Nucleus accumbens (tissue), 56 donors: ENCODE measurements at places on chromosomes 6 and 20.

DNA sequence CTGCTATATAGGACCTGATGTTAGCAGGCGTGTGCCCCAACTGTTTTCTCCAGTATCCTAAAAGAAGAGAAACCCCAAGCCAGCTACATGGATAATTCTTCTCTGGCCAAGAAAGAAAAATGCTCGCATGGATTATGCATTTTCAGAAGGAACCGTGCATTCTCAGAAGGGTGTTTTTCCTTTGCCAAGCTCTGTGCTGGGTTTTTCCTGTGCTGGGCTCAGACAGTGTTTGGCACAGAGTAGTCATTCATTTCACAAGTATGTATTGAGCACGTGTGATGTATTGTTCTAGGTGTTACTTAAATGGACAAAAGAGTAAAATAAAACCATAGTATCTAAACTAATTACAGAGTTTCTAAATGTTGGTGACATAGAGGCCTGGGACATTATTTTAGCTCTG, 62.7 kb upstream of the ZNF133 start:
- no peak for DNase-seq

GRCh38 chr6:27468334-27468733, 4.6 kb downstream of the ZNF184 start:
- DNase-seq, result no peak

DNA sequence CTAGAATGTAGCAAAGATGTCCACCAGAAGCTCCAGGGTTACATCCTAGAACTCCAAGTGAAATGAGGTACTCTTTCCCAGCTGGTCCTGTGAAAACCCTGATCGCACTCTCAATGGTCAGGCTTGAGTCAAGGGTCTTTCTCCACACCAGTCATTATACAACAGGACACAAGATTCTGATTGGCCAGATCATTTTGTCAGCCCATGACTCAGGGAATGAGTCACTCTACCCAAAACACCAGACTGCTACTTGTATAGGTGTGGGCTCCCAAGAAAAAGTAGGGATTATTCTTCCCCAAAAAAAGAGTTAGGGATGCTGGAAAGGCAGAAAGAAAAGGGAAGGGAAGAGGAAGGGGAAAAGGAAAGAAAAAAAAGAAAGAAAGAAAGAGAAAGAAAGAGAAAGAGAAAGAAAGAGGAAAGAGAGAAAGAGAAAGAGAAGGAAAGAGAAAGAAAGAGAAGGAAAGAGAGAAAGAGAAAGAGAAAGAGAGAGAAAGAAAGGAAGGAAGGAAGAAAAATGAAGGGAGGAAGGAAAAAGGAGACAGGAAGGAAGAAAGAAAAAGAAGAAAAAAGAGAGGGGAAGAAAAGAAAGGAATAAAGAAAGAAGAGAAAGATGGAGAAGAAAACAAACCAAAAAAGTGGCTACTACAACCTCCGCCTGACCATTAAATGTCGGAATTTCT, 30.5 kb downstream of the ANKEF1 start:
- DNase-seq, result no peak

DNA sequence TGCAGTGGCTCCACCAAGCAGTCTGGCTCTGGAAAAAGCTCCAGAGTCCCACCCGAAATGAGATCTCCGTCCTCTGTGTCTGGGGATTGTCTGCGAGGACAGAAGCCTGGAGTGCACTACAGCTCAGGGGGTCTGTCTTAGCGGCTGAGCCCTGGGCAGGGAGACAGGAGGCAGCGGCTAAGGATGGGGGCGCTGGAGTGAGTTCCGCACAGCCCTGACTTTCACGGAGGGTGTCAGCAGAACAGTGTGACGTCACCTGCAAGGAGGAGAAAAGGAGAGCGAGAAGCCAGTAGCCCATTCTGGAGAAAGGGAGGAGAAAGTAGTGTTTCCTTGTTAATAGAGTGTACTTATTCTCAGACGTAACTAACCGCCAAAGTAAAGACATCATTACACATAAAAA, 97.6 kb downstream of the FAM50B start:
- DNase-seq, result no peak

DNA sequence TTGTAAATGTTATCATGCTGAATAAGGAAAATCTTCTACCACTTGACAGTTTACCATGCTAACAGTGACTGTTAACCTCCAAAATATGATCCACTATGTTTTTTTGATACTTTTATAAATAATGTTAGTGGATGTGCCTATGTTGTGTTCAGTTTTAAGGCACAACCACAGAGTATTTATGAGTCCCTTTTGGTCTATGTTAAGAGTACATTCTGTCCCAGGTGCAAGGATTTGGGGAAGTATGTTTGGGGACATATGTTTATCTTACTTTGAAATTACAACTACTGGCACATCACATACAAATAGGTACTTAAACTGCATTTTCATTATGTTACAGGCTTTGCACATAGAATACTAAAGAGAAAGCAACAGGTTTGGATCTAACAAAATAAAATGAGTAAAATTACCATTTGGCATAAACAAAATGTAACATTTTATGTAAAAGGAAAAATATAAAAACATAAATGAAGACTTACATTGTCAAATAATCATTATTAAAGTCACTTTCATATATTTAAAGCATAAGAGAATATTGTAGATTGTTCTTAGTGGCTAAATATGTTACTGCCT, 71.2 kb downstream of the SESN1 start:
- DNase-seq, result no peak

- no peak for DNase-seq
Observed at GRCh38 chr6:87407561-87407900, 241 bp upstream of the CFAP206 start.

- DNase-seq, result no peak
Observed at GRCh38 chr20:40336533-40336932, 352.5 kb downstream of the MAFB start.

GRCh38 chr6:154513601-154514320, 3.3 kb upstream of the CNKSR3 start:
- no peak for DNase-seq

DNA sequence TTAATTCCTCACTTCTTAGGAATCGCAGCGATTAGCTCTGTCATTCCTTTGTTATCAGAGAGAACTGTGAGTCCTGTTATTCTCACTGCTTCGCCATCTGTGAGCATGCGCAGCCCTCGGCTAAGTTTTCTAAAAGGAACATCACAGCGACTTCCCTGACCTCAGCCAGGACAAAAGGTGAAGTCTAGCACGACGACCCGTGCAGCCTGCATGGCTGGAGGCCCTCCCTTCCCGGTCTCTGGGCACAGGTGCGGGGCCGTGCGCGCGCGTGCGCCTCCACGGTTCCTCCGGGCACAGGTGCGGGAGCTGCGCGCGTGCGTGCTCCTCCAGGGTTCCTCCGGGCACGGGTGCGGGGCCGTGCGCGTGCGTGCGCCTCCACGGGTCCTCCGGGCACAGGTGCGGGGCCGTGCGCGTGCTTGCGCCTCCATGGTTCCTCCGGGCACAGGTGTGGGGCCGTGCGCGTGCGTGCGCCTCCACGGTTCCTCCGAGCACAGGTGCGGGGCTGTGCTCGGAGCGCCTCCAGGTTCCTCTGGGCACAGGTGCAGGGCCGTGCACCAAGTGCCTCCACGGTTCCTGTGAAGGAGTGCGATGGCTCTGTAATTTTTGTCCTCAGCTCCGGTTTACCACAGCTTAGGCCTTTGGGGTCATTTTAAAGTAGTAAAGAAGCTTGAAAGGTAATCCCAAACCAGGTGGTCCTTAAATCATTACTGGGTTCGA, 212.3 kb downstream of the ERMARD start:
- DNase-seq, result no peak

DNA sequence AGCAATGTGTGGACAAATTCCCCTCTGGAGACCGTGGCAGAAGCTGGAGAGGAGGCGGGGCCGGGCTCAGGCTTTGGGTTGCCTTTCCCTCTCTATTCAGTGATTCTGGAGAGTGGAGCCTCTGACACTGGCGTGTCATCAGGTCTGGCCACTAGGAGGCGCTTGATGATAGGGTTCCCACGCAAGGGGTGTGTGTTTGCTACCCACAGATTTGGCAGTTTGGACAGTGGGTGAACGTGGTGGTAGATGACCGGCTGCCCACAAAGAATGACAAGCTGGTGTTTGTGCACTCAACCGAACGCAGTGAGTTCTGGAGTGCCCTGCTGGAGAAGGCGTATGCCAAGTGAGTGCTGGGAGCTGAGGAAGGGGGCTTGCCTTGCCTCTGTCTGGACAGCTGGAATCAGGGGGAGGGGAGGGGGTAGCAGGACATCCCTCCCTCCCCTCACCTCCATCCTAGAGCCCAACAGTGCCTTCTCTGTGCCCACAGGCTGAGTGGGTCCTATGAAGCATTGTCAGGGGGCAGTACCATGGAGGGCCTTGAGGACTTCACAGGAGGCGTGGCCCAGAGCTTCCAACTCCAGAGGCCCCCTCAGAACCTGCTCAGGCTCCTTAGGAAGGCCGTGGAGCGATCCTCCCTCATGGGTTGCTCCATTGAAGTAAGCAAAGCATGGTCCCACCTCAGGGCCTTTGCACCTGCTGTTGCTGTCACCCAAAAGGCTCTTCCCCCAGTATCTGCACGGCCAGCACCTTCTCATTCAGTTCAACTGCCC, 14.3 kb downstream of the CAPN11 start:
- peak; percentile 43 for DNase-seq

GRCh38 chr6:159505140-159505922, 187.7 kb downstream of the SOD2 start:
- no peak for DNase-seq

DNA sequence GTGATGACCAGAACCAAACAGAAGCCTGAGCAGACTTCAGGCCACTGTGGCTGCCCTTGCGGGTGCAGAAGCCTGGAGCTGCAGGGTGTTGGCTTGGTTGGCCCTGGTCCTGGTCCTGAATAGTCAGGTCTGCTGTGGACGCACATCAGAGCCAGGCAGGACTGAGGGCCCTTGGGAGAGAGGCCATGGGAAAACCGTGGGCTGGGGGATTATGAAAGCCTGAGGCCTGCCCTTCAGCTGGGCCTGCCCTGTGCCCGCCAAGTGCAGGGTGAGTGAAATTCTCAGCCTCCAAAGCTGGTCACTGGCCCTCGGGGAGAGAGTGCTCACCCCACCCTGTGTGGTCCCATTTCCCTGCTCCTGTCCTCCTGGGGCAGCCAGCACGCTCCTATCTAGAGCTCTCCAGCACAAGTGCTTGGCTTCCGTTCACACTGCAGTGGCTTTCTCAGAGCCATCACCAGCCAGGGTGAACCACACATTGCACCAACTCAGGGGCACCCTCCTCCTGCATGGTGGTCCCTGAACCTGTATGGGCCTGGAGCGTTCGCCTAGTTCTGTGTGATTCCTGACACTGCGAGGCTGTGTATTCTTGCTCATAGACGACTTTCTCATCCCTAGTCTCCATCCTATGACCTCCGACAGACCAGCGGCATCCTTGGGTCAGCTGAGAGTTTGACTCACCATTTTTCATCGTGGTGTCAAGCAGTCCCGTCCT, 146.1 kb downstream of the TTLL2 start:
- no peak for DNase-seq

DNA sequence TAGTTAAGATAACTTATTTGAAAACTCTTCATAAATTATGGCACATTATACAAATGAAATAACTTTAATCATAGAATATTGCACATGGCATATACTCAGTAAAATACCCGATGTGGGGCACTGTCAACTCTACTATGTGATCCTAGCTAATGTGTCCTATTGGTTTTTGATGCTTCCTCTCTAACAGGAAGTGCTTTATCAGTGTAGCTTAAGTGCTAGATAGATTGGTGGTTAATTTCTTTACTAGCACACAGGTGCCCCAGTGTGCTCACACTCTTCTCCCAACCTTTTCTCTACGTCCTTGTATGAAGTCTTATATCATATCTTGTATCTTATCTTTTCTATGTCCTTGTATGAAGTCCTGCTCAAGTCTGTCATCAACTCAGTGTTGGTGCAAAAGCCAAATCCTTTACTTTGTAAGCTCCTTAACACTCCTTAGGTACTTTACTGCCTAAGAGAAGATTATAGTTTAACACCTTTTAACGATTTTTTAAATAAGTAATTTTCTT, 358.9 kb downstream of the CENPW start:
- no peak for DNase-seq

- DNase-seq, result no peak
Observed at GRCh38 chr6:41670703-41671360, 32.6 kb downstream of the MDFI start.

GRCh38 chr20:23554401-23554800, 13.9 kb downstream of the CST9L start:
- DNase-seq, result no peak

GRCh38 chr20:11582060-11582459, 335.6 kb upstream of the BTBD3 start:
- no peak for DNase-seq

- no peak for DNase-seq
Observed at GRCh38 chr6:8623441-8623840, 188.1 kb upstream of the SLC35B3 start.
